Posterior vena cava (tissue), 2 donors: ENCODE measurements at places on chromosomes 2 and 18. TPM values are rescaled to one million over a fixed set of nuclear protein-coding genes. Genes with fewer than 3 reads are reported as not detected.

DNA sequence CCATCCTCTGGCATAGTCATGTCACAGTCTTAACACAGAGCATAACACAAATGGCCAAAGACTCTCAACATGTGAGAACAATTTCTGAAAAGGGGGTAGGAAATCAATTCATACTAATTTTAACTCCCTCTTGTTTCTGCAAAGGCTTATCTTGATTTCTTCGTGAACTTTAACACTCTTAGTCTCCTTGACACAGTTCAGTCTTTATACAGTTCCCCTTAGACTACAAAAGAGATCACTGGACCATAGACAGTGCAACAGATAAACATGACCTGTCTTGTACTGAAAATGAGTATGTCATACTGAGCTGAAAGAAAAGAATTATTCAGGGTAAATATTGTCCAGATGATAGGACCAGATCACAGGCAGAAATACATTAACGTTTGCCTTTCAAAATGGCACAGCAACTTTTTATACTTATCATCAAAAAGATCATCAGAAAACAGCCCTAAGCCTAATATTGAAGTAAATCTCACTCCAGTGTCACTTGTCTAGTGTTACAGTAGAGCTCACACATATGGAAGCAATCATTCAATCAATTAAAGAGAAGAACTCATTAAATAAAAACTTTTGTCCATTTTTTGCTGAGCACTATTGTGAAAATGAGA, 56.4 kb upstream of the VRK2 start:
- no peak for DNase-seq

- no peak for DNase-seq
These were observed 12.0 kb upstream of the ZNF396 start for GRCh38 chr18:35389095-35389618.

Gene OSR1
- total RNA-seq = 78.3 TPM

Gene CXCR4
- total RNA-seq = 8.3 TPM

Gene LBH
- 280 TPM for total RNA-seq

Gene NLRC4
- total RNA-seq = 4.0 TPM

Gene PLGLB1
- 1.4 TPM for total RNA-seq

DNA sequence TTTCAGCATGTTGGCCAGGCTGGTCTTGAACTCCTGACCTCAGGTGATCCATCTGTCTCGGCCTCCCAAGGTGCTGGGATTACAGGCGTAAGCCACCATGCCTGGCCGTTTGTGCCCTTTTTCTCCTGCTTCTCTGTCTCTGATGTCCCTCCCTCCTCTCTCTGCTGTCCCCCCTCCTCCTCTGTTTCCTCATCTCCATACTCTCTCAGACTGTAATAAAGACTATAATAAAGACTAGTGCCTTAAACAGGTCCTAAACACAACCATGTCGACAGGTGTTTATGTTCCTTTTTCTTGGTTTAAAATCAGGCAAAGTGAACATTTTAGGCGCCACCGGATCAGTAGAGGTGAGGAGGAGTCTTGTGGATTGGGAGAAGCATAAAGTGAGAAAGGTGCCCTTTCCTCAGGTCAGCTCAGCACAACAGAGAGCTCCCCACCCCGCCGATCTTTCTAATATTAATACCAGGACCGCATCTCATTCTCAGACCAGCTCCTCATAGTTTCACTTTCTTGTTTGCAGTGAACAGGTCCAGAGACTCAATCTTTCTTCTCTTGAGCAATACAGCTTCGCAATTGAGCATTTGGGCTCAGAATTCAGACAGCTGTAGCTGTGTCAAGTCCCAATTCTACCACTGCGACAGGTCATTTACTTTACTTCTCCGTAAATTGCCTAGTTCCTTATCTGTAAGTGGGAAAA, 23.7 kb downstream of the TIMM21 start:
- DNase-seq = no peak

Gene HOXD12
- not detected for total RNA-seq

DNA sequence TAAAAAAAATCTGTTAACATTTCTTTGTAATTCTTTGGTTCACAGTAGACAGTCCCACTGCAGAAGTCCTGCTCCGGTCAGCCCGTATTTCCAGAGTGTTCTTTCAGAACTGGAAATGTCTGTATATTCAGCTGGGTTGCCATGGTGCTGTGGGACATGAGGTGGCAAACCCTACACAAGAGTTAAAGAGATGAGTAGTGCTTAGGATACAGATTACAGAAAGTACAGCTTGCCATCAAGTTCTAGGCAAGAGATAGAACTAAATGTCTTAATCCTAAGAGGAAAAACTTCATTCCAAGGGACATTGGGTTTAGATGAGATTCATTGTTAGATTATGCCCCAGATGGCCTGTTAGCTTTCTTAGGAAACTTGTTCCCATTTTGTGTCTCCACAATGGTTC, 60.1 kb downstream of the FMNL2 start:
- DNase-seq = no peak

DNA sequence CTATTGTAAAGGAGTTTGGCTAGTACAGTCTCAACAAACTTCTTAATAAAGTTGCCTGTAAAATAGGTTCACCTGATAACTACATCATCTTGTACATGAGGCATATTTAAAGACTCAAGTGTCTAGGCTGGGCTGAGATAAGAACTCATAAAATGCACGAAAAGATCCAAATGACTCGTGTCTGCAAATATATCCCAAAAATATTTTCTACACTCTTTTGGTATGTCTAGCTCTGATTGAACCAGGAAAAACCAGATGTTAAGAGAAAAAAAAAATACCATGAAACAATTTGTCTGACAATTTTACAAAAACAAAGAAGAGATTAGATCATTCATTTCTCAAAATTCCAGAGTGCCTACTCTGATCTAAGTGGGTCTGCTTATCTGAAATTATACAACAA, 166.9 kb upstream of the OSR1 start:
- no peak for DNase-seq

- no peak for DNase-seq
These were observed 234.3 kb upstream of the LYPD1 start for GRCh38 chr2:132904142-132904842.

DNA sequence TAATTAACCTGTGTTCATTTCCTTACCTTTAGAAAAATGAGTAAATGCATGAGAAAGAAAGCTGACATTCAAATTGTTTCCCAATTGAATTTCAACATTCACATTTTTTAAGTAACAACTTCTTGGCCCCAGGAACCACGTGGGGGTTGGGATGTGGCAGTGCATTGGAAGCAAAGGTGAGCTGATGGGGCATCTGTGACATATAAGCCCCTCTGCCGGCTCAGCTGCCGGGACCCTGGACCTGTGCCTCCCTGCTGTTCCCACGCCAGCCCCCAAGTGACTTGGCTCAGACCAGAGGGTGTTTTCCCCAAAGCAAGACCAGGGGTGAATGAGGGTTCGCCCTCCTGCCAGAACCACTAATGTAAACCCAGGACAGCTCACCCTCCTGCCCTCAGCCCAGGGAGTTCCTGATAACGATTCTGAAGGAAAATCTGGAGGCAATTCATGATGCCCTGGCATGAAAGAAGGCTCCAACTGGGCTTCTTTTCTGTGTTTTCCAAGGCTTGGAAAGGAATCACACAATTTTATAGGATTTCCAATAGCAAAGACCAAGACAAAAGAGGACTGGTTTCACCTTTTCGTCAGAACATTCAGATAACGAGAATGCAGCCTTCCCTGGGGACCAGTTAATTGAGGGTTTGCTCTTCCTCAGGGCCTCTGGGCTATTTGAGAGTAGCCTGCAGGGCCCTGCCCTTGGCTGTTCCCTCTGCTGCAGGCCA, 193.2 kb upstream of the TWIST2 start:
- DNase-seq = peak; percentile 71

DNA sequence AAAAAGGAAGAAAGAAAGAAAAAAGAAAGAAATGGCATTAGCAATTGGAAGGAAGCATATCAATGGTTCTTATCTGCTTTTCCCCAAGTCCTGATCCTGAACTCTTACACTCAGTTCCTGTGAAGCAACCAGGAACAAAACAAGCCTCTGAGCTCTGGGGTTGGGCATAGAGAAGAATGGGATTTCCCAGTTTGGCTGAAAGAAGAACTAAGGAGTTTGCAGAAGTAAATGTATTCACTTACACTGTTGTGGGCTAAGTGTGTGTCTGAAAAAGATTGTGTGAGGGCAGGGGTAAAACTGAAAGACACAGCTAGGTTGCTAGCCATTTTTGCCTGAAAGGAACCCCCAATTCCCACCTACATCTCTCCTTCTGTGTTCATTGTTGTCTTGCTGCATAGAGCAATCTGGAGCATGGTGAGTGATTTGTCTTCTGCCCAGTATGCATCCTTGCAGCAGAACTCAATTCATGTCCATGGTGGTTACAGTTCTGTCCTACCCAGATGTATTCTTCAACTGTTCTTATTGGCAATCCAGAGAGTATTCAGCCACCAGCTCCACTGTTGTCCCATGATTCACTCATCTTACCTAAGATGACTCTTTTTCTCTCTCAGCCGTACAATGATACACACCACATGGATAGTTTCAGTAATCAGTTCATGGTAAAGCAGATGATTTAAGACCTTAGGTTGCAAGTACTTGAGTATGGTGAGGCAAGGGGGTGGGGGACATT, 348.7 kb downstream of the ARHGAP15 start:
- DNase-seq = no peak

GRCh38 chr2:1814061-1814460, 69.7 kb upstream of the PXDN start:
- peak; percentile 69 for DNase-seq

GRCh38 chr2:238897911-238898311, 50.0 kb downstream of the TWIST2 start:
- DNase-seq = peak; percentile 80

Gene VIT
- total RNA-seq = 36.2 TPM

Gene RIT2
- total RNA-seq = not detected

Gene RAB17
- 2.0 TPM for total RNA-seq

DNA sequence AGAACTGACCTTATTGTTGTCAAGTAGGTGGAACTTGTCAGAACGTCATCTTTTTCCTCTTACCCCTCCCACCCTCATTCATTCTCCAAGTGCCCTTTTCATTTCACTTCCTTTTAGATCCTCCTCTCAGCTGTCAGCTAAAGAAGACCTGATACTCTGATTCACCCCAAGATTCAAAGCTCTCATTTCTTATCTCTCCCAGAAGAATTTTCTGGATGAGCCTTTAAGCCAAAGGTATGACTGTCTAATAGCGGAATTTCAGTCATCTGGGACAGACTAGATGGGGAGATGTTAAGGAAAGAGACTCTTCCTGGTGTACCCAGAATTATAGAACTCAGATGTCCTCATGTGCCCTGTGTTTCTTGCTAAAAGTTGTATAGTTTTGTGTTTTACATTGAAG, 53.9 kb downstream of the TCF7L1 start:
- DNase-seq = no peak

Gene MC4R
- not detected for total RNA-seq

- DNase-seq = no peak
These were observed 37.5 kb upstream of the HAAO start for GRCh38 chr2:42829671-42830440.

GRCh38 chr2:50995610-50996009, 36.3 kb downstream of the NRXN1 start:
- no peak for DNase-seq

DNA sequence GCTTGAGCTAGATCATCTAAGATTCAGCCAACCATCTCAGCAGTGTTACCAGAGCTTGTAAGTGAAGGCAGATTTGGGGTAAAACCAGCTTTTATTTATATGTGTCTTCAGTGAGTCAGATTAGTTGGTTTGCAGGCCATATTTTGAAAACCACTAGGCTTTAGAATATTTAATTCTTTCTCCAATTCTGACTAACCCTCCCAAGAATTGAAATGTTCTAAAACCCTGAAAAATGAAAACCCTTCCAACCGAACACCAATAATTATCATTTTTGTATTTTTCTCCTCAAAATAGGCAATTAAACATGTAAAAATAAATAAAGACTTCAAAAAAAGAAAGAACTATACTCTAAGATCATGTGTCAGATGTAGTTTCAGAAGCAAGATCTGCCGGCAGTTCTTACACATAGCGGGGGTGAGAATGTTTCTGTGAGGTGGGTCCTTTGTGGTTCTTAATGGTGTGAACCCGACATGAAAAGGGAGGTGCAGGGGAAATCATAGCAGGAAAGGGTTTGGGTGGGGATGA, 14.2 kb downstream of the PLEK start:
- no peak for DNase-seq

DNA sequence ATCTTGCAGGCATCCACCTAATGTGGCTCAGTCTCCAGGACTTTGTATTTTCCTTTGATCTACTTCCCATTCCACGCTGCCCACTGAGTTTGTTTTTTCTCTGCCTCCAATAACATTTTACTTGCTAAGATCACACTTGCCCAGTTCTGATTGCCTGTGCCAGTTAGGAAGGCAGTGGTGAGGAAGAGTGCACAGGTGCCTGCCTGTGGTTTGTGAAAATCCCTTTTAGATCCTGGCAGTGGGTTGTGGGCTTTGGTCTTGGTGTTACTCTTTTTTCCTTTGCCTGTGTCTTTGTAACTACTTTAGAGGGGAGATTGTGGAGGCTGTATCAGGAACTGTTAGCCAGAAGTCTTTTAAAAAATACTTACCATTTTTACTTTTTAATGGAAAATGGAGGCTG, 36.9 kb upstream of the KCNG2 start:
- no peak for DNase-seq

- DNase-seq = peak; percentile 93
These were observed 22.8 kb downstream of the ZSCAN30 start for GRCh38 chr18:35267161-35267651.

DNA sequence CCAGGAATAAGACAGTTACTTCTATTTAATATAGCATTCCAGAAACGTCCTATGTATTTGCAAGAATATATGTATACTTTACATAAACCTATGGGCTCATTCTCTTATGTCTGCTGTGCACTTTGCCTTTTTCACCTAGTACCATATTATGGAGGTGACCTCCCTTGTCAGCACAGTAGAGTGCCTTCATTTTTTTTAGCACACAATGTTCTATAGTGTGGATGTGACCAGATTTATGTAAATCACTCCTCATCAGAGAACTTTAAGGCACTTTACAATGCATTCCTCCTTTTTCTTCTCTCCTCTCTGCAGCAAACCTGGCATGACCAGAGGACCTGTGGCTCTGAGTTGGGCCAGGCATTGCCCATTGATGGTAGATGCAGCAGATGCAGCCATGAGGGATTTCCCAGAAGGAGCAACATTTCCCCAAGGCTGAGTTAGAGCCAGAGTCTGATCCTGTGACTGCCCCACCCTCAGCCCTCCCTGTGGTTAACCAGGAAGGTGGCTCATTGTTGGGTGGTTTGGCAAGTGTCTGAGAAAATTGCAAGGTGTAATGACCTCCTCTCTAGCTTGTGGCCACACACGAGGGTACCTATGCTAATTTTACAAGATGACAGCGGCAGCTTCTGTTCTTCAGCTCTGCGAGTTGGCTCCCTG, 76.5 kb upstream of the DLX2 start:
- no peak for DNase-seq

- no peak for DNase-seq
These were observed 72.7 kb downstream of the PLB1 start for GRCh38 chr2:28568533-28568932.

Gene GALNT14
- total RNA-seq = 1.1 TPM

GRCh38 chr18:41858761-41859555, 96.1 kb upstream of the PIK3C3 start:
- DNase-seq = no peak
